ENCODE measurements at places on chromosomes 16 and 17.

DNA sequence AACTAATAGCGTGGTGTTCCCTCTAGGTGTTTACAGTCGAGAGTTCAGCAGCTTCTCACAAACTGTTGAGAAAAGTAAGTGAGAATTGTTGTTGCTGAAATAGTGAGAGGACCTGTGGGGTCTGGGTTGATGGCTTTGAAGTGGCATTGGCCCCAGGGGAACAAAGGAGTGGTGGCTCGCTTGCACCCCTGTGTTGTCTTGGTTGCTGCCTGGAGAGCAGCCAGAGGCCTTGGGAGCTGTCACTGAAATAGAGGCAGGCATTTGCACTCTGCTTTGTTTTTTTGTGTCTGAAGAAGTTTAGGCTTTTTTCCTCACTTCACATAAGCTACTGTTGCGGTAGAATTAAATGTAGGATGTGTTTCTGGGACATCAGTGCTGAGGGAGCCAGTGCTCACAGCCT, 36.8 kb downstream of the PRMT7 start:
- no peak for DNase-seq

GRCh38 chr17:50768346-50768761, 1.0 kb upstream of the ANKRD40CL start:
- no peak for DNase-seq

GRCh38 chr17:70658840-70659239, 489.5 kb downstream of the KCNJ2 start:
- DNase-seq, result no peak

DNA sequence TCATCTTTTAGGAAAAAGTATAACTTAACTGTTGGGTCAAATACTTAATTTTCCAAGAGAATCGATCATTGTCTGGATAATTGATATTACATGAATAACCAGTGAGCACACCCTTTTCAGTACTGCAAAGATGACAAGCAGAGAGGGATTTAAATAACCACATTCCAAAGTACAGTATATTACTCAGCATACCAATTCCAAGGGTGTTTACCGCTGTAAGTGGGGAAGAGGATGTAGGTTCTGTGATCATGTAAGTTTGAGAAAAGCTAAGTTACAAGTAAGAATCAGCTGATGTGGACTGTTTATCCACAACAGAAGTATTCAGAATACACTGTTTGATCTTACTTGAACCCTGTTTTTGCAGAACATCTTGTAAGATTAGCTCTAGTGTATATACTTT, 6.1 kb downstream of the GDE1 start:
- no peak for DNase-seq

DNA sequence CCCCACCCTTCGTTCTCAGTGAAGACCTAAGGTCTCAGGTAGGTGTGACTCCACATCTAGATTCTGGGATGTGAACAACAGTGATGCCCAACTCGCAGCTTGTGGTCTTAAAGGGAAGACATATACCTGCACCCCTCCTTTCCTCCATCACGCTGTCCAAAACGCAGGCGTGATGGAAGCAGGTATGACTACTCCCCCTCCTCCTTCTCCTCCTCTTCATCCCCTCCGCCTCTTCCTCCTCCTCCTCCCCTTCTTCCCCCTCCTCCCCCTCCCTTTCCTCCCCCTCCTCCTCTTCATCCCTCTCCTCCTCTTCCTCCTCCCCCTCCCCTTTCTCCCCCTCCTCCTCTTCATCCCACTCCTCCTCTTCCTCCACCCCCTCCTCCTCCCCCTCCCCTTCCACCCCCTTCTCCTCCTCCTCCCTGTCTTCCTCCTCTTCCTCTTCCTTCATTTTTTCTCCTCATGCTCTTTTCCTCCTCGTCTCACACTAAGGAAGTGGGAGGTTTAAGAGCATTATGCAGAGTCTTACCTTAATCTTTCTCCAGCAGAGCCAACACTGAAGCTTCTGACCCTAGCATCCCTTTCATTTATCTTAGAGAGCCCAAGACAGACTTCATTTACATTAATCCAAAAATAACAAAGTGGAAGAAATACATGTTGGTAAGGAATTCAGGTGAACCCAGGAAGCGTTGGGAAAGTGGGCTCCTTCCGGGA, 352.5 kb downstream of the FOXL1 start:
- no peak for DNase-seq

- DNase-seq, result no peak
These were observed 17.3 kb upstream of the MRPS23 start for GRCh38 chr17:57867126-57867525.

DNA sequence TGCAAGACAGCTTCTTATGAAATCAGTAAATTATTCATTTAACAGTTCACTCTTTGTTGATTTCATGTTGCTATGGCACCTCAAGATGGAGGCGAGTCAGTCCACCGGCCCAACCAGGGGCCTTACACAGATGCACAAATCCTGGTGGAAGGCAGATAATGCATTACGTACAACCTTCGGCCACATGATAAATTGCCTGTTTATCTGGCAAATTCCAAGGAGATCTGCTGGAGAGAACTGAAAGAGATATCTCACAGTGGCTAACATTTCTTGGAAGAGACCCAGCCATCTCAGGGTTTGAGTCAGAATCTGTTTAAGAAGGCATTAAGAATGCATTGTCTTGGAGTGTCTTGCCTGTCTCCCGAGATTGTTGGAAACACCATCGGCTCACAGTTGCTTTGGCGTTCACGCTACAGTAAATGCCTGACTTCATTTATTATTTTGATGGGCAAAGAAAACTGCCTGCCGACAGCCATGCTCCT, 225.6 kb downstream of the MSI2 start:
- DNase-seq, result peak; percentile 98

- no peak for DNase-seq
These were observed 36.6 kb upstream of the HNF1B start for GRCh38 chr17:37781451-37781850.

DNA sequence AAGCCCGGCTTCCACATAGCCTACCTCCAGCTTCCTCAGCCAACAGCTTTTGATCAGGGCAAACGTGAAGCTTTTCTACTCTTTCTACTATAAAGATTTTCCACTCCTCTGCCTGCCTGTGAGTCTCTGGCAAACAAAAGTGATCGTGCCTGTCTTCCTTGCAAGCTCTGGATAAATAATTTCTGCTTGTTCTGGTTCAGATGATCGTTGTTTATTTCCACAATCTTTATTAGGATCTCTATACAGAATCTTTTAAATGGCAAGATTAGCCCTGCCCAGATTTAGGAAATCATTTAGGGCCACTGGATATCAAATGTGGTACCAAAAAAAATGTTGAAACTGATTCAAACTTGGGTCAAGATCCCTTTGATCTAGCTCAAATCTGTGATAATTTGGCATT, 20.4 kb downstream of the KCNJ16 start:
- DNase-seq, result no peak

DNA sequence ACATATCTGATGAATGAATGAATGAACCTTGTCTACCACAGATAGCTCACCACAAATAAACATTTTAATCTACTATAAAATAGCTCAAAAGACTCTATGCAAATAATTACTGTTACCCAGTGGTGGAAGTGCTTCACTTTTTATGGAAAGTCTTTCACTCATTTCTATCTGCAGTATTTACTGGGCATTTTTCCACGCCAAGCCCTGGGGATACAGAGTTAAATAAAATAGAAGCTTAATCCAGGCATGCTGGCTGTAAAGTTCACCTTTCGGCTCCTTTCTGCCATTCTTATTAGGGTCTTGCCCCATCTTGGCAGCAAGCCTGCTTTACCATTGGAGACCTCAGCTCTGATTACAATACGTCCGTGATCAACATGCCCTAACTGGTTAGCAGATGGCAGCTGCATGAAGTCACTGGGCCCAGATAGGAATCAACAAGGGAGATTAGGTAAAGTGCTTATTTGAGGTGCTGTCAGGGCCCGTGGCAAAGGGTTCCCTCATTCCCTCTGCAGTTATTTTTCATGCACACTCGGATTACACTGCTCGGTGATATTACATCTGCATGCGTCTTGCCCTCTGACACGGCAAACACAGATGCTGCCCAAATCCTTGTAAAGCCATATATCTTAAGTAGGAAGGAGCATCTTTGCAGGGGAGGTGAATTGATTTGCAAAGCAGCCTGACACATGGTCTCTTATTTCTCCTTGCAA, 648.9 kb downstream of the WWOX start:
- DNase-seq, result no peak

DNA sequence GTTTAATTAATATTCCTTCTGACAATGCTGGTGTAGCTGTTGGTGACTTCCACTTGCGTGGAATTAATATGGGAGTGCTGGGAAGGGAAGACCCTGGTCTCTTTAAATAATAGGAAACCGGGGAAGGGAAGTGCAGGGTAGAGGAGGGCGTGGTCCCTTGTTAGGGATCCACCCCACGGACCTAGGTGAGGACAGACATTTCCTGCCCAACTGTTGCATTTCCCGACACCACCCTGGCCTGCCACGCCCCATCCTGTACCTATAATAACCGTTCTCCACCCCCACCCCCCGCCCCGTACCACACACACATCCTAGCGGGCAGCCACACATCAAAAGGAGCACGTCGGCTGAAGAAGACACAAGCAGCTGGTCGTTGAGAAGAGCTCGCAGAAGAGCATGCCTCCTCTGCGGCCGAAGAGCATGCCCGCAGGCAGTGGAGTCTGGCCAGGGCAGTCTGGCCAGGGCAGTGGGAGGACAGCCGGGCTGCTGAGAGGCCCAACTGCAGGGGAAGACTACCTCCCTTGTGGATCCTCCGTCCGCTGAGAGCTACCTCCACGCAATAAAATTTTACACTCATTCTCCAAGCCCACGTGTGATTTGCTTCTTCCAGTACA, 36.8 kb upstream of the MMD start:
- DNase-seq, result no peak

DNA sequence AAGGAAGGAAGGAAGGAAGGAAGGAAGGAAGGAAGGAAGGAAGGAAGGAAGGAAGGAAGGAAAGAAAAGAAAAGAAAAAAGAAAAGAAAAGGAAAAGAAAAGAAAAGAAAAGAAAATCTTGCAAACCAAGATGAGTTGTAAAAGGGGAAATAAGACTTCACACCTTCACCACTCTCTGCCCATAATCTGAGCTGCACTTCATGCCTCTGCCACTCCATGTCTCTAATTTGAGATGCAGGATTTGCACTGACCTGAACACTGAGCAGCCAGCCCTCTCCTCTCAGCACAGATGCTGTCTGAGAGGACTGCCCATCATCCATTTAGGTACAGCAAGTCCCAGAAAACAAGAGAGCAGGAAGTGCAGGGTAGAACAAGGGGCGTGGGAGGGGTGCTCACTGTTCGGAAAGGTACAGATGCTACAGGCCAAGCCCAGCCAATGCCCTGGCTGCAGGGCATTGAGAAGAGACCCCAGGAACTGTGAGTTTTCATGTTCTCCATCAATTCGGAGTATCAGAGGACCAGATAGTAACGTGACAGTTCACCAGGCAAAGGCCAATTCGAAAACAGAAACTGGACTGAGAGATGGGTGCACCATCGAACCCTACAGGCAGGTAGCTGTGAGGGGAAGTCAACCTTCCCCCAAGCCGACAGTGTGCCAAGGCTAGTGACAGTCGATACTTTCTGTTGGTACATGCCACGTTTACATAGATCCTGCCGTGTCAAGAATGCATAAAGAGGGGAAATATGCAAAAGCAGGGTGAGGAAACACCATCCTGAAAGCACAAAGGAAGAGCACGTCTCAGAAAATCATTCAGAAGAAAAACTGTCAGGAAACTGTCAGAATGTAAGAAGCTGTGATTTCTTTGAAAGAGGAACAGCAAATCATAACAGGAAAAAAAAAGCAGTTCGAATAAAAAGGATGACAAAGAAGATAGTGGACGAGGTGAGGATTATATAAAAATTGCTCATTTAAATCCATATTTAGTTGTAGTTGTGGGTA, 142.0 kb upstream of the RCVRN start:
- DNase-seq, result no peak

GRCh38 chr17:37608351-37609169, 658 bp downstream of the SYNRG start:
- peak; percentile 31 for DNase-seq

DNA sequence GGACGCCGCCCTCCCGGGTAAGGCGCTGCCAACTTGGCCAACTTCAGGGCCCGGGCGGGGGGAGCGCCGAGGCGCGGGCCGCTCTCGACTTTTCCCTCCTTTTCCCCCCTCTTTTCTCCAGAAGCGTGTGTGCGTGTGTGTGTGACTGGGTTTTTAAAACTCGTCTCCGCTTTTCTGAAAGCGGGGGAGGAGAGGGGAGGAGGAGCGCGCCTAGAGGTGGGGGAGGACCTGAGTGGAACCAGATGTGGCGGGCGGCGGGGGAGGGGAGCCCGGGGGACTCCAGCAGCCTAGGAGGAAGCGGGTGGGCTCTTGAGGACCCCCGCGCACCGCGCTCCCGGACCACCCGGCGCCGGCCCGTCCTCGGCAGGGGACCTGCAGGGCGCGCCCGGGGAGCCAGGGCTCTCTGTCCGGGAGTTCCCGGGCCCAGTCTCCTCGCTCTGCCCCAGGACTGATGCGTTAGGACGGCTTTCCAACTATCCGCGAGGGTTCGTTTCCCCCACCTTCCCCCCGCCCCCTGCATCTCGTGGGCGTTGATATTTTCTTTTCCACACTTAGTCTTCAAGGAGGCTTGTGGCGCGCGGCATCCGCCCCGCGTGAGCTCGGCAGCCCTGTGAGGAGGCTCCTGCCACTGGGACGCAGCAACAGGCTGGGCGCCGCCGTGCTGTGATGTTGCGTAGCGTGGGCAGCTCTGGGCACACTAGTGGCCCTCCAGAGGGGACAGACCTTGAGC, 599 bp downstream of the MRC2 start:
- peak; percentile 80 for DNase-seq

GRCh38 chr17:8744086-8744785, 400 bp downstream of the CCDC42 start:
- no peak for DNase-seq

- no peak for DNase-seq
These were observed 54.9 kb downstream of the BRIP1 start for GRCh38 chr17:61808442-61808841.

DNA sequence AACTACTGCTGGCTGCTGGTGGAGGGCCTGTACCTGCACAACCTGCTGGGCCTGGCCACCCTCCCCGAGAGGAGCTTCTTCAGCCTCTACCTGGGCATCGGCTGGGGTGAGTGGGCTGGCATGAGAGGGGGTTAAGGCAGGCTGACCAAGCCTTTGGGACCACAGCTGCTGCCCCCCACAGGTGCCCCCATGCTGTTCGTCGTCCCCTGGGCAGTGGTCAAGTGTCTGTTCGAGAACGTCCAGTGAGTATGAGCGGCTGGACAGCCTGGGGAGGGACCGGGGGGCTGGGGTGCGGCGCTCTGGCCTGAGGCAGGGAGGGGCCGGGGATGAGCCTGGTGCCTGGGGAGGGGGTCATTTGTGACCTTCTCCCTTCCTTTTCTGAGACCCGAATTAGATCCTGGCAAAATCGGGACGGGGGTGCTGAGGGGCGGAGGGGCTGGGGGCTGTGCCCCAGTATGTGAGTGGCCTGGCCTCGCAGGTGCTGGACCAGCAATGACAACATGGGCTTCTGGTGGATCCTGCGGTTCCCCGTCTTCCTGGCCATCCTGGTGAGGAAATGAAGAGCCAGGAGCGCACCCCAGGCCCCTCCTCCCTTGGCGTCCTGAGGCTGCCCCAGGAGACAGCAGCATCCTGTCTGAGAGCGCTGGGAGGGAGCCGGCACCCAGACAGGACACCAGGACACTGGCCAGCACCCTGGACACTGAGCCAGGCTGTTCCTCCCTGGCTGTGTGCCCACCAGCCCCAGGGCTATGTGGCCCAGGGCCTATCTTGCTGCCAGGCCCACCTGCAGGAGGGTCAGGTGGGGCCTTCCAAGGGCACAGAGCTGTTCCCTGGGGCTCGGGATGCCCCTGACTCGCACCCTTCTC, 8.0 kb downstream of the GCGR start:
- no peak for DNase-seq

All from AG10803 (cell line).